ENCODE measurements at places on chromosomes 2 and 18.

GRCh38 chr18:12052866-12053265 lies 40.8 kb upstream of the ANKRD62 start:
- DNase-seq = no peak

- DNase-seq = no peak
Observed at GRCh38 chr2:150971910-150972309, 289.8 kb downstream of the RBM43 start.

DNA sequence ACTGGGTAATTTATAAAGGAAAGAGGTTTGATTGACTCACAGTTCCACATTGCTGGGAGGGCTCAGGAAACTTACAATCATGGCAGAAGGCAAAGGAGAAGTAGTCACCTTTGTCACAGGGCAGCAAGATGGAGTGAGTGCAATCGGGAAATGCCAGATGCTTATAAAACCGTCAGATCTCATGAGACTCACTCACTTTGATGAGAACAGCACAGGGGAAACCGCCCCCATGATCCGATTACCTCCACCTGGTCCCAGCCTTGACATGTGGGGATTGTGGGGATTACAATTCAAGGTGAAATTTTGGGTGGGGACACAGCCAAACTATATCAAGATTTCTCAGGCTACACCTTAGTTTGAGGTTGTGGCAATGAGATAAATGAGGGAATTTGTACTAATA lies 54.9 kb downstream of the AKAIN1 start:
- no peak for DNase-seq

DNA sequence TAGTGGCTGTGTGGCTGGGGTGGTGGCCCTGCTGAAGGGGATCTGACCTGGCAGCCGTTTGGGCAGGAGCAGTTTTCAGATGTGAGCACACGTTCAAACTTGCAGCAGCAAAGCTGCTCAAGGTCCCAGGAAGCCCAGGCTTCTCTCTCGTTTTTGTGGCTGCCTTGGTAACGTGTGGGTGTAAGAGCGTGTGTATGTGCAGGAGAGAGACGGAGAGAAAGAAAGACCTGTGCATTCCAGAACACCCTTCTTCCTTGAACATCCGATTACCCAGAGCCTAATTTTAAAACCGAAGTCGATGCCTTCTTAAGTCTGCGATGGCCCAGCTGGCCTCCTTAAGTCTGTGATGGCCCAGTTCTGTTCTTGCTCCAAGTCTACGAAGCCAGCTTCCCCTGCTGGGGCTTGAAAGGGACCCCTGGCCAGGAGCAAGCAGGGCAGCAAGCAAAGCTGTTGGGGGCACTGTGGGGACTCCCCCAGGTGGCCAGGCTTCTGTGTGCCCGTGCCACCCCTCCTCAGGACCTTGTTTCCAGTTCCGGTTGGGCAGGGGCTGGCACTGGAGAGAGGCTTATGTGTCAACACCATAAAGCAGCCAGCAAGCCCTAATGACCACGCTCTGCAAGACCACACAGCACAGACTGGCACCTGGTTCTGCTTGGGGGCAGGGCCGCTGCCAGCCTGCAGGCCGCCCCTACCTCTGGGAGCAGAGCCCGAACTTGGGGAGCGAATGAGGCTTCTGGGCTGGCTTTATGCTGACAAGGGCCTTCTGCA lies 55.8 kb upstream of the ALPP start:
- no peak for DNase-seq

DNA sequence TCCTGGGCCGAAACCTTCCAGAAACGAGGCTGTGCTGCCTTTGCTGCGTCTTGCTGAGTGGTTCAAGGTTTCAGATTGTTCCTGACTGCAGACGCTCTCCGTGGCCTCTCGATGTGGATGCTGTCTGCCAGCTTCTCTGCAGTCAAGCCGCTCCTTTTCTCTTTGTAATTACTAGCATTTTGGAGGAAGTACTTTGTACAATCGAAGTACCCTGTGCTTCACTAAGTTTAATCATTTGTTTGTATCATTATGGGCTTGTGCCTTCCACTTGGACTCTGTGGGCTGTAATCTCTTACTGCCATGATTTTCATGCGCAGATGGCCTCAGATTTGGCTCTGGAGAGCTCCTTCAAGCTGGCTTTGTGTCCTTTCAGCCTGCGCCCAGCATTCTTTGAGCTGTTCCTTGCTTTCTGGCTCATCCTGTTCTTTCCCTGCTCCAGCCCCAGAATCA lies 49.3 kb downstream of the TRAF3IP1 start:
- no peak for DNase-seq

DNA sequence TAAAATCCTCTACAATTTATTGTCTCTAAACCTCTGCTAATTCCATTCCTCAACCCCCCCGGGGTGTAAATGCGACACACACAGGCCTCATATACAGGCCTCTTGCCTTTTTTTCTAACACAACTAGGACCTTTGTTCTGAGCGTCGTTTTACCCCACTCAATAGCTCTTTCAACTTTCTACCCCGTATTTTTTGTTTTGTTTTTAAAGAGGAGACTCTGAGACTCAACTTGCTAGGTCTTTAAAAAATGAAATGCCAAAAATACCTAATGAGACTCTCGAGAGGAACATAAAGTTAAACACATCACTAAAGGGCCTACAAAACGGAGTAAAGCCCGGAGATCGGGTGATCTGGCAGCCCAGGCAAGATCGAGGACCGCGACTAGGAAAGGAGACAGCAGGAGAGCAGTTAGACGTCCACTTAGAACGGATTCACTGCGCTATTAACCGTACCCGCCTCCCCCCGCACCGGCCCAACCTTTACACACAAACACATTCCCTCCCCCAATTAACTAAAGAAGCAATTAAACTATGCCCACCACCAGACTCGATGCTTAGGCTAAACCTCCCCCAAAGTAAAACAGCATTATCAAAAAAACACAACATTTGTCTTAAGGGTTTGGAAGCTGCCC lies 1.7 kb downstream of the TRIP12 start:
- DNase-seq = no peak

GRCh38 chr18:74806700-74807416 lies 209.2 kb downstream of the ZNF407 start:
- DNase-seq = no peak

DNA sequence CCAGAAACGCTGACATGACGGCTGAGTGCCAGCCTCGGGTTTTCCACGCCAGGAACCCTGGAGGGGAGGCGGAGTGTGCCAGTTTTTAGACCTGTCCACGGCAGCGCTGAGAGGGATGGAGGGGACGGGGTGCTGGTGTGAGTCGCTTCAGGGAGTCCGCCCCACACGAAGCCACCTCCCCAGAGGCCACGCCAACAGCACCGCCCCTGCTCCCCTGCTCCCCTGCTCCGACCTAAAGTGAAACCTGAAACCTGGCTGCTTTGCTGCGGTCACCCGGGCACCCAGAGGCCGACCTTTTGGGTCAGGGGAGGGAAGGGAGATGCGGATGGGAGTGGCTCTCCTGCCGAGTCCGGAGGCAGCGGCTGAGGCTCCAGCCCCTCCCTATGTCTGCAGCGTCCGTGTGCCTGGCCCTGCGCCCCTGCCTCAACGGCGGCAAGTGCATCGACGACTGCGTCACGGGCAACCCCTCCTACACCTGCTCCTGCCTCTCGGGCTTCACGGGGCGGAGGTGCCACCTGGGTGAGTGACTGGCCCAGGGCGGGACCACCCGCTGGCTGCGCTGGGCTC lies 38.1 kb downstream of the SNED1 start:
- DNase-seq = peak; percentile 47

GRCh38 chr2:127361929-127362885 lies 25.6 kb downstream of the MAP3K2 start:
- DNase-seq = no peak

DNA sequence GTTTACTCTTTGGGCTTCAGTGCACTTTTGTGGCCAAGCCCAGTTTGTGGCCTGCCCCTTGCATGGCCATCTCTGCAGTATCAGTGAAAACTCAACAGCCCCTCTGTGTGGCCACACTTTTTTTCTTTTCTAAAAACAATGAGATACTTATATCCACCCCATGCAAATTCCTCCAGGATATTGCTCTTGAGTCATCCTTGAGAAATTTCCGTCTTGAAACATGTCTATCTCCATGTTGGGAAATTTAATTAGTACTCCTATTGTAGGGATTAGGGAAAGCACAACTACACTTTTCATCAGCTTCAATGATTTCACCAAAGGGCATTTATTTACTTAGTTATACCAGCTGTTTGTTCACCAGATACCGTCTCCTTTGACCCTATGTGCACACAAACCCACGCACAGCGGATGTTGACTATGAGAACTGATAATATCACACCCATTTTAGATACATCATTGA lies 993.1 kb downstream of the TSN start:
- DNase-seq = no peak

DNA sequence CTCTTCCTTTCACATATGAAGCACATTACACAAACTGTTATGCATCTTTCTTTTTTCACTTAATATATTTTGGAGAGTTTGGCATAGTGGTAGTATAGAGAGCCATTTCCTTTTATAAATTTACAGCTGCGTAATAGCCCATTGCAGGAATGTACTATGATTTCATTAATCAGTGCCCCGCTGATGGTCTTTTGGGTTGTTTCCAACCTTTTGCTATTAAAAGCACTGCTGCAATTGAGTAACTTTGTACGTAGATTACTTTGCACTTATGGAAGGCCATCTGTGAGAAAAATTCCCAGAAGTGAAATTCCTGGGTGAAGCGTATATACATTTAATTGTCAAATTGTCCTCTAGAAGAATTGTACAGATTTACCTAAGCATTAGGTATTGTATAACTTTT lies 565.3 kb upstream of the ZNF804A start:
- DNase-seq = no peak

GRCh38 chr2:199982126-199982843 lies 26.9 kb downstream of the MAIP1 start:
- DNase-seq = no peak

- DNase-seq = no peak
Observed at GRCh38 chr2:136645236-136645828, 120.0 kb upstream of the THSD7B start.

GRCh38 chr2:226742347-226742746 lies 57.3 kb downstream of the IRS1 start:
- no peak for DNase-seq

- peak; percentile 45 for DNase-seq
Observed at GRCh38 chr2:85503168-85503850, 35.7 kb upstream of the MAT2A start.

GRCh38 chr2:189159717-189160116 lies 19.8 kb downstream of the COL5A2 start:
- DNase-seq = no peak

GRCh38 chr2:74001121-74001520 lies 16.4 kb downstream of the TET3 start:
- peak; percentile 12 for DNase-seq

GRCh38 chr2:55158111-55158814 lies 73.8 kb downstream of the CLHC1 start:
- DNase-seq = peak; percentile 54

- DNase-seq = no peak
Observed at GRCh38 chr2:118945881-118946280, 3.9 kb downstream of the MARCO start.

DNA sequence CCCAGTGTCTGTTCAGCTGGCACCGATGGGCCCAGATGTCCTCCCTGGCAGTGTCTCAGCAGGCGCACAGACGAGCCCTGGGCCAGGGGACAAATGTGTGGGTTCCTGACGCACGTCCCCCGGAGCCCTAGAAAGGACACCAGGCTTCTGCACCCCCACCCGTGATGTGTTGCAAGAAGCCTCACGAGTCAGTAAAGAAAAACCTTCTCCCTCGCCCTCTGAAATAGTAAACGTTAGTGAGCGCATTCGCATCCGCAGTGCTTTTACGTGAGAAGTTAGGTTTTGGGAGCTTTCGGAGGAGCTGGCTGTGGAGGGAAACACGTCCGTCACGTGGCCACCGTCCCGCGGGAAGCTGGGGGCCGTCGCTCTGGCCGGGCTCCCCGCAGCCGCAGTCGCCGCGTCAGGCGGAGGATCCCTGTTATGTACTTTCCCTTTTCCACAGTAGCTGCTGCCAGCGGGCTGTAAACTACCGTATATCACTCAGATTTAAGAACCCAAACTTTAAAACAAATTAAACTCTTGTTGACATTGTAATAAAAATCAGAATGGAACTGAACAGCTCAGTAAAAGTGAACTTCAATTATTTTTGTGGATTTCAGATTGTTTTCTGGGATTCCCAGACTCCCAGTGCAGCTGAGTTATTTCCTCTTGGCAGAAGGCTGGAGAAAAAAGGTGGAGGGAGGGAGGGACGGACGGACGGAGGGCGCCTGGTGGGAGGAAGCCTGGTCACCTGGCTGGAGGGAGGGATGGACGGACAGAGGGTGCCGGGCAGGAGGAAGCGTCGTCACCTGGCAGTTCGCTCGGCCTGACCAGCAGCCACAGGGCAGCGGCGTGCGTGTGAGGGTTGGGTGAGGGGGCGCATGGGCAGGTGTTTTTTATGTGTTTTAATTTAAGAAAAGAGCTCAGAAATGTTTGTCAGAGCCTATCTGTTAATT lies 112.1 kb downstream of the NFATC1 start:
- no peak for DNase-seq

- DNase-seq = no peak
Observed at GRCh38 chr2:100004959-100005387, 137.4 kb downstream of the AFF3 start.

DNA sequence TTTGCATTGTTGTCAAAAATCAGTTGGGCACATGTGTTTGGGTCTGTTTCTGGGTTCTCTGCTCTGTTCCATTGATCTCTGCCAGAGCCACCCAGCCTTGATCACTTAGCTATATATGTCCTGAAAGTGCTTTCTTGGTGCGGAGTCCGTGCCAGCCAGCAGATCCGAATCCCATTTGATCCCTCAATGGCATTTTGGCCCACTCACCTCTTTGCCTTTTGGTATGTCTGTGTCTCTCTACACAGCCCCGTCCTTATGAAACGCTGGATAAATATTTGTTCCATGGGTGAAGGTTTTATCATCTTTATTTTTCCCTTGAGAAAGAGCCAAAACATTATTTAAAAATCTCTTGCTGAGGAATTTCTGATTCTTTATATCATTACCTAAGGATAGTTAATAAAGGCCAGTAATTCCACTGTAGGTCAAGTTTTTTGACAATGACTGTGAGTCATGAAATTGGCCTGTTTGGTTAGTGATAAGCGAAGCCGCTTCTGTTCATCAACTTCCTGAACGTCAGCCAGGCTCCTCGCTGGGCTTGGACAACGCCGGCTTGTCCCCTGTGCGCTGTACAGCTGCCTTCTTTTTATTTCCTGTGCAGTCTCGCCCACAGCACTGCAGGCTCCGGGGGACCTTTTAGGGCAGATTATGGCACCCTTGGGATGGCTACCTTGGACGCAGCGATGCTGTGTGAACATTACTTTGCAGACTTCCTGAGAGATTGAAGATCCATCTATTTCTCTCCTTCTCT lies 24.9 kb downstream of the MTCL1 start:
- DNase-seq = peak; percentile 77

GRCh38 chr2:73043929-73044832 lies 27.3 kb downstream of the SFXN5 start:
- peak; percentile 27 for DNase-seq

DNA sequence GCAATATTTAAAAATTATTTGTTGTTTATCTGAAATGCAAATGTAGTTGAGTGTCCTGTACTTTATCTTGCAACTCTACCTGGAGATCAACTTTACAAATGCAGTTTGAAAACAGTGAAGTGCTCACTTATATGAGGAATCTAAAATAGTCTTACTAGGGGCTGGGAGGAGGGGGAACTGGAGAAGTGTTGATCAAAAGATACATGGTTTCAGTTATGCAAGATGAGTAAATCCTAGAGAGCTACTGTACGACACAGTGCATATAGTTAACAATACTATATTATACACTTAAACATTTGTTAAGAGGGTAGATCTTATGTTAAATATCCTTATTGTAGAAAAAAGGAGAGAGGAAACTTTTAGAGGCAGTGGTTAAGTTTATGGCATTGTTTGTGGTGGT lies 241.9 kb downstream of the BCL11A start:
- DNase-seq = no peak

- DNase-seq = no peak
Observed at GRCh38 chr2:194260185-194260584, 1396.8 kb upstream of the SLC39A10 start.

- DNase-seq = no peak
Observed at GRCh38 chr2:194104687-194105086, 1552.3 kb upstream of the SLC39A10 start.
